HepG2 (cell line): ENCODE measurements at places on chromosomes 11 and 22. TPM values are rescaled to one million over a fixed set of nuclear protein-coding genes. Genes with fewer than 3 reads are reported as not detected.

The TP53AIP1 gene
- total RNA-seq, result 0.11 TPM in 1 of 2 replicates, not detected in the other

The SHANK3 gene
- total RNA-seq, result 1.9 and 2.9 TPM in 2 replicates

The MOGAT2 gene
- 27.2 and 27.8 TPM in 2 replicates for total RNA-seq

The SPCS2 gene
- 83.4 and 87.3 TPM in 2 replicates for total RNA-seq

The ME3 gene
- not detected in 2 replicates for total RNA-seq

The KCTD14 gene
- 10.3 and 15.3 TPM in 2 replicates for total RNA-seq

The GPR83 gene
- 0.04 and 0.10 TPM in 2 replicates for total RNA-seq
